GM12878 (cell line): ENCODE measurements at places on chromosomes 16 and 17.

- no peak for DNase-seq
These were observed 845 bp downstream of the SP2 start for GRCh38 chr17:47896672-47897490.

- DNase-seq, result no peak
These were observed 9.2 kb upstream of the TVP23A start for GRCh38 chr16:10827691-10828341.

- no peak for DNase-seq
These were observed 156.5 kb downstream of the FOXL1 start for GRCh38 chr16:86734543-86735460.

GRCh38 chr17:53101706-53102105 lies 721.0 kb upstream of the KIF2B start:
- no peak for DNase-seq

GRCh38 chr17:61302953-61303816 lies 96.5 kb upstream of the TBX2 start:
- no peak for DNase-seq

GRCh38 chr17:29929006-29929532 lies 959 bp downstream of the SSH2 start:
- no peak for DNase-seq

- no peak for DNase-seq
These were observed 238.2 kb upstream of the ASIC2 start for GRCh38 chr17:33531311-33531710.

GRCh38 chr17:42766124-42766523 lies 5.1 kb downstream of the RAMP2 start:
- no peak for DNase-seq

- DNase-seq, result no peak
These were observed 37.9 kb upstream of the NDRG4 start for GRCh38 chr16:58462089-58462488.

DNA sequence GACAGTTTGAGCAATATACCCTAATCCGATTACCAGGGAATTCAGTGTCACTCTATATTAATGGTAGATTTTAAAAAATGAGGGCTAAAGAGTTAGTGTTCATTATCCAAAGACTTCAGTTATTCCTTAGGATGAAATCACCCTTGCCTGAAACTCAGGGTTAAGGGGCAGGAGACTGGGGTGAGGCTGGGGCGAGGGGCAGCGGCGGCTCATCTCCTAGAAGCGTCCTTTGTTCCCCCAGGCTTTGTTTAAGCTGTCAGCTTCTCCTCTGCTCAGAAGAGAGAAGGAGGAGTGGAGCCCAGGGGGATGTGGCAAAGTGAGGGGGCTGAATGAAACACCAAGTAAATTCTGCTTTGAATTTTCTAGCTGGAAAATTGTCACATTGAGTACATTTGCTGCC lies 117.7 kb upstream of the ELAC2 start:
- DNase-seq, result no peak

DNA sequence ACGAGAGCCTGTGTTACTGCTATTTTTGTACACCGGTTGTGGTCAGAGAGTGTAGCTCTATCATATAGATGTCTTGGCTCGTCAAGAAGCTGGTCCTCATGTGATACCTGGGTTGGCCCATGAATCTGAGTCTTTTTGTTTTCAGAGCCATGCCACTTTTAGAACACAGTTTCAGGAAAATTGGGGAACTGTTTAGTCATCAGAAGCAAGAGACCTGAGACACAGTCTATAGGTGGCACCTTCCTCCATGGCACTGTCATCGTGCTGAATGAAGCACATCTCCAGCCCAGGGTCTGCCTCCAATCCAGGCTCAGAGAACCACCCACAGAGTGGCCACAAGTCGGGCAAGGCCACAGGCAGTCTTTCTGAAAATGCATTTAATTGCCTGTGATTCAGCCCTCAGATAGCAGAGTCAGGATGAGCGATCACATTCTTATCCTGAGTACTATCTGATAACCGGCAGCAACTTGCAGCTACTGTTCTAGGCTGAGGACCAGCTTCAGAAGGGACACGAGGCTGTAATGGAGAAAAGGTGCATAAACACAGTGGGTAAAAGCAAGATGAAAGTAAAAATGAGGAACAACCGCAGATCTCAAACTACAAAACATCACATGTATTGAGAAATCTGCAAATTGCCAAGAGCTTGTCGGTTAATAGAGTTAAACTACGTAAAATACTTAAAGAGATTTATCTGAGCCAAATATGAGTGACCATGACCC lies 14.2 kb upstream of the HAPSTR1 start:
- DNase-seq, result no peak

DNA sequence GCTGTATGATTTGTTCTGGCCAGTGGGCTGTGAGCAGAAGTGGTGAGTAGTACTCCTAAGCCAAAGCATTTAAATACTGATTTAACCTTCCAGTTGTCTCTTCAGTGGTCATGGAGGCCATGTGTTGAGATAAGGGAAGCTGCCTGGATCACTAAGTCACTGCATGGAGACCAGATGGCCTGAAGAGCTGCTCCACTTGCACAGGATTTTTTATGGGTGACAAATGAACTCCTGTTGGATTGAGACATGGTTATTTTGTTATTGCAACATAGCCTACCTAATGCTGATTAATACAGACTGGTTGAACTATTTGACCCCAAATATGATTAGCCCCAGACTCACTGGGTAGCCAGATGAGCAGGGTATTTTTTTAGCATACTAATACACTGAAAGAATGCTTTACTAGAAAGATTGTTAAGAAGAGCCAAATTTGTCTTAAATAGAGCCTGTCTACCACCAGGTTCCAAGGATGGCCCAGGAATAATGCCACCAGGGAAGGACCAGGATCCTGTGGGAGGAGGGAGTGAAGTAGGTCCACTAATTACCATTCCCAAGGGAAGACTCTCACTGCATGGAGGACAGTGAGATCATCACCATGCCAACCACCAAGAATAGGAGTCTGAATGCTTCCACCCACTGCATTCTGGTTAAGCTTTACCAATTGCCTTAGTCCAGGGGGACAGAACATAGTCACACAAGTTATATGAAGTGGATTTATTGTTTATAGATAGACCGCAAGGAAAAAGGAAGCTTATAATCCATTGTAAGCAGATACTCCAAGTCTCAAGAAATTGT lies 187.4 kb upstream of the IRX6 start:
- DNase-seq, result no peak
